ENCODE measurements at places on chromosomes 13 and 19.
A peak's percentile ranks its signal among the peaks of the same experiment; 100 is the strongest.

GRCh38 chr19:49231804-49232203 lies 74.2 kb downstream of the TRPM4 start:
- DNase-seq = no peak

GRCh38 chr19:35832054-35832453 lies 19.4 kb upstream of the PRODH2 start:
- DNase-seq = no peak

DNA sequence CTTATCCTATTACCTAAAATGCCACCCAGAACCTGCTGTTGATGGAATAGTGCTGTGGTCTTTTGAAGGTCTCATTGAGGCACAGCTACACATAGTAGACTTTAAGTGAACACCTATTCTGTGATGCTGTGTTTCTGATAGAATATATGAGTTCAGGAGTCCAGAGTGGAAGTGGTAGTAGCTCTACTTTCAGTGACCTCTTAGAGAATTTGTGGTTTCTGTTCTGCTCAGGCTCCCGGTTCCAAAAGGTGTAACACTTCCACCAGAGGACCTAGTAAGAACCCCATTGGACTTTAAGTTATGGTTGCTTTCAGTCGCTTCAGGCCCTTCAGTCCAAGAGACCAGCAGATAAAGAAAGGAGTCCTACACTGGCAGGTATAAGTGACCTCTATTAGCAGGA lies 11.4 kb upstream of the MYCBP2 start:
- DNase-seq = no peak

GRCh38 chr13:91655731-91656130 lies 257.3 kb downstream of the GPC5 start:
- DNase-seq = no peak

DNA sequence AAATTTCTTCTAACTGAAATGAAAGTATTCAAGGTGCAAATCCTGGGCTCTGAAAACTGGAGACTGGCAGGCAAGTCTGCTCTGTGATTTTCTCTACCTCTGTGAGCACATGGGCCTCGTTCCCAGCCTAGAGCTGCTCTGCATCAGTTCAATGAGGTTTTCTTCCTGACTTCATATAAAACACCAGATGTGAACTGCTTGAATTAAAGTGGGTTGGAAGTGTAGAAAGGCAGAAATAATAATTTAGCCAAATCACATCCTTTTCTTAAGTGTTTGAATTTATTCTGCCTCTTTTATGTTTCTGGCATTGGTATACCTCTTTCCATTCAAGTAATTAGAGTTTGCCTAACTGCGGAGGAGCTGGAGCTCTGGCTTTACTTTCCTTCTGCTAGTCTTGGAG lies 540.8 kb downstream of the OLFM4 start:
- no peak for DNase-seq

DNA sequence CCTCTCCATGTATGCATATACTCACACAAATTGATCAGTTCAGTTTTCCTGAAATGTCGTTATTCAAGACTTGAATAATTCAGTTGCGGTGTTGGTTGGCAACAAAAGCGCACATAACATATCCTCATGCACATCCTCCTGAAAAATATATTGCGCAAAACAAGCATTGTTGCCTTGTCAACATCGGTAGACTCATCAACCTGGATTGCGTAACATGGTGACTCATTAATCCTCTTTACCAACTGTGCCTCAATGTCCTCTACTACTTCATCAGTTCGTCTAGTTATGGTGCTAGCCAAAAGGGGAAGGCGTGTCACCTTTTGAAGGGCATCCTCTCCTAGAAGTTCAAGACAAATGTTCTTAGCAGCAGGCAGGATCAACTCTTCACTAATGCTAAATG lies 357.7 kb downstream of the LMO7 start:
- DNase-seq = peak; percentile 63

- no peak for DNase-seq
These were observed 15.9 kb upstream of the RNF17 start for GRCh38 chr13:24748061-24748400.

Measured in trophoblast cell (in vitro differentiated cells and primary cell).